Stimulated activated CD4-positive, alpha-beta T cell treated with anti-CD3 and anti-CD28 coated beads, Interleukin-1b, Interleukin-23, amount 100 ng/mL, for 1 hour (primary cell): ENCODE measurements at places on chromosomes 5 and 9.

DNA sequence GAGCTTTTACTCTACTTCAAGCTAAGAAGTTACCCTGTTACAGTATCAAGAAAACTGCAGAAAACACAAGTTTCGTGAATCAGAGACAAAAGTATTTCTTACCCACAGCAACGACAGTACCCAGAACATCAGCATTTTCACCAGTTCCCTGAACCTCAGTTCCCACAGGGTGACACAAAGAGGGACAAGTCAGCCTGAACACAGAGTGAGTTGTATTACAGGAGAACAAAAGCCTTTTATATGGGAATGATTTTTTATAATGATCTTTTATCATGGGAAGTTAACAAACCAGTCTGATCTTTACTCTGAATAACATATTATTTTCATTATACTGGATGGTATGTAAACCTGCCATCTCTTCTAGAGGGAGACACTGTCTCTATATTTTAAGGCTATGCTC is 139.0 kb upstream of the ITGA1 start:
- no peak for DNase-seq

DNA sequence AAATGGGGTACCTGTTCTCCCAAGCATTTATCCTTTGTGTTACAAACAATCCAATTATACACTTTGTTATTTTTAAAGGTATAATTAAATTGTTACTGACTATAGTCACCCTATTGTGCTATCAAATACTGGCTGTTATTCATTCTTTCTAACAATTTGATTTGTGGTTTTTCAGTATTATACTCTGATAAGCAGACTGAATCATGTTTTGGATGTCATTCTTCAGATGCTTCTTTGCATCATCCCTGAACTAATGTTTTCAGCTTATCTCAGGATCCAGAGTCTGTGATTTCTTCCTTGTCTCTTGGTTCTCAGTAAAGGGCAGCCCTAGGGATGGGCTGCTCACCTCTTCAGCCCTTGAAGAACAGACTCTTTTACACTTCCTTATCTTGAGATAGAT is 177.8 kb upstream of the SGCD start:
- no peak for DNase-seq

DNA sequence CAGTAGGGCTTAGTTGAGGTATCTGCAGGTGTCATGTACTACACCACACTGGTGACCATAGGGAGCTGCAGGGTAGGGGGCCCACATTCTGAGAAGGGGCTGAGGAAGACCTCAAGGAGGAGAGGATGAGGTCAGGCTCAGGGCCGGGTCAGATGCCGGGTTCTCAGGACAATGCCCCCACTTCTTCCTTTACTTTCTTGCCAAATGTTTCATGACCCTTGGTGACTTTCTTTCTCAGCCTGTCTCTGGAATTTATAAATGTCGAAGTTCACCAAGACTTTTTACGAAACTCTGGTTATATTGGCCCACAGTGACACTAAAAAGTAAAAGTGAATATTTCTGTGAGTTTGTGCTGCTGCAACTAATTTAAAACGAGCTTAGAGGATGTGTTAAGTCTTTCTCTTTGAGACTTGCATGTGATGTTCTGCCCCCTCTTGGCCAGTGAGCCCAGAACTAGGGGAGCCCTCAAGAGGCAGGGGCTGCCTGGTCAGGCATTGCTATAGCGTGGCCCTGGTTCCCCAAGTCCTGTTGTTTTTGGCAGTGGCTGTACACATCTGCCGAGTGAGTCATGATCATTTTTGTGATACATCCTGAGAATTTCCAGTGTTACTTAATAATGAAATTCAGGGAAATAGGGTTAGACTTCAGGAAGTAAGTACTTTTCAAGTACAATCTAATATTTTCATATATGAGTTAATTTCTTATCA is 11.2 kb downstream of the ACO1 start:
- no peak for DNase-seq

DNA sequence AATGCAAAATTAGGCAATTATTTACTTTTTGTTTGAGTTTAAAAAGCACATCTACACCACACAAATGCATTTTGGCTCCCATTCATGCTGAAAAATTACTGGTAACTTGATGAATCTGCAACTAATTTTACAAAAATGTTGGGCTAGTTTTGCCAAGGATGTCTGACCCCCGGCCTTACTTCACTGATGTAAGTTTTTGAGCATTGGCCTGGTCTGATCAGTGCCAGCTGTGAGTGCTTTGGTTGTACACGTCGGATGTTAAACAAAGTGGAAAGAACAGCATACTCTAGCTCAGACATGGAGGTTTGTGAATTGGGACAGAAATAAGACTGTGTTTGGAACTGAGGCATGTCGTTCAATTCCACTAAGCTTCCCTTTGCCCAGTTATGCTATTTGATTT is 1044.2 kb downstream of the TLE4 start:
- DNase-seq = no peak

- no peak for DNase-seq
Observed at GRCh38 chr5:175710326-175710725, 52.5 kb downstream of the HRH2 start.

- DNase-seq = no peak
Observed at GRCh38 chr9:93954434-93955061, 607 bp downstream of the BARX1 start.

GRCh38 chr9:70136632-70137031 is 93.0 kb downstream of the MAMDC2 start:
- DNase-seq = no peak

GRCh38 chr5:111117136-111117535 is 25.0 kb downstream of the WDR36 start:
- DNase-seq = no peak

DNA sequence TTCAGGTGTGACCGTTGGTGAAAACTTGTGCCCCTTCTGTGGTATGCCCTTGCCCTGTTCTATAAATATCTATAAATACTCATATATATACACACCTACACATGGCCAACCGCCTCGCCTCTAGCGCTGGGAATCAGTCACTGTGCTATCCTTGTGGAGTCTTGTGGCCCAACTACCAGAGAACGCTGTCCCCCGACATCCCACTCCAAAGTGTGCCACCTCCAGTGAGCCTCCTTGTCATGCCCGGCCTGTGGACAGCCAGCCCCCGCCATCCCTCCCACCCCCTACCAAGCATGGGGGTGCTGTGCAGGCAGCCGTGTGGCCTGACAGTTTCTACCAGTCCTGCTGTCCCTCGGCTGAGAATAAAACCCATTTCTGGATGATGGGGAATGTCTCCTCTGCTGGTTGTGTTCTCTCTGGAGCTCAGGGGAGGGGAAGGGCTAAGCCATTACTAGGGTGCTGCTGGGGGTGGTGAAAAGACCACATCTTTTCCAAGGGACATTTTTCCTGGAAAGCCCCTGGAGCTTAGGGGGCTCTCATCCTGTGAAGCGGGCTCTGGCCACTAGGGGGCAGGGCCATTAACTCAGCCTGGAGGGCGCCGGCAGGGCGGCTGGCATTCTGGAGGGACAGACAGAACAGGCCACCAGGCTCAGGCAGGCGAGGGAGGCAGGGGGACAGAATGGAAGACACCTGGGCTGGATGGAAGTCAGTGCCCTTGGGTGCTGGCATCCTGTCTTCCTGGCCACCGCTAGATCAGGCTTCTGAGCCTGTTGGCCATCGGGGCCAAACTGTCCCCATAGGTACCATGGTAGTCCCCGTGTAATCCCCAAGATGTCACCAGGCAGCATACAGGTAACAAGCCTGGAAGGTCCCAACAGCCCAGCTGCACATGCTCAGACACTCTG is 20.7 kb downstream of the GOLGA2 start:
- DNase-seq = no peak
